Activated CD8-positive, alpha-beta memory T cell treated with anti-CD3 and anti-CD28 coated beads, Interleukin-2, amount 10 ng/mL, durations not matched to agents 7 days and 5 days (primary cell): ENCODE measurements at places on chromosomes 1 and 21. TPM values are rescaled to one million over a fixed set of nuclear protein-coding genes. Genes with fewer than 3 reads are reported as not detected.
A peak's percentile ranks its signal among the peaks of the same experiment; 100 is the strongest.

The UBE2U gene
- not detected for total RNA-seq

The HAO2 gene
- not detected for total RNA-seq

The FAM72D gene
- 22.7 TPM for total RNA-seq

The ACAP3 gene
- 99.9 TPM for total RNA-seq

The FCGR2B gene
- total RNA-seq: 0.20 TPM

The RAB13 gene
- total RNA-seq: 6.3 TPM

DNA sequence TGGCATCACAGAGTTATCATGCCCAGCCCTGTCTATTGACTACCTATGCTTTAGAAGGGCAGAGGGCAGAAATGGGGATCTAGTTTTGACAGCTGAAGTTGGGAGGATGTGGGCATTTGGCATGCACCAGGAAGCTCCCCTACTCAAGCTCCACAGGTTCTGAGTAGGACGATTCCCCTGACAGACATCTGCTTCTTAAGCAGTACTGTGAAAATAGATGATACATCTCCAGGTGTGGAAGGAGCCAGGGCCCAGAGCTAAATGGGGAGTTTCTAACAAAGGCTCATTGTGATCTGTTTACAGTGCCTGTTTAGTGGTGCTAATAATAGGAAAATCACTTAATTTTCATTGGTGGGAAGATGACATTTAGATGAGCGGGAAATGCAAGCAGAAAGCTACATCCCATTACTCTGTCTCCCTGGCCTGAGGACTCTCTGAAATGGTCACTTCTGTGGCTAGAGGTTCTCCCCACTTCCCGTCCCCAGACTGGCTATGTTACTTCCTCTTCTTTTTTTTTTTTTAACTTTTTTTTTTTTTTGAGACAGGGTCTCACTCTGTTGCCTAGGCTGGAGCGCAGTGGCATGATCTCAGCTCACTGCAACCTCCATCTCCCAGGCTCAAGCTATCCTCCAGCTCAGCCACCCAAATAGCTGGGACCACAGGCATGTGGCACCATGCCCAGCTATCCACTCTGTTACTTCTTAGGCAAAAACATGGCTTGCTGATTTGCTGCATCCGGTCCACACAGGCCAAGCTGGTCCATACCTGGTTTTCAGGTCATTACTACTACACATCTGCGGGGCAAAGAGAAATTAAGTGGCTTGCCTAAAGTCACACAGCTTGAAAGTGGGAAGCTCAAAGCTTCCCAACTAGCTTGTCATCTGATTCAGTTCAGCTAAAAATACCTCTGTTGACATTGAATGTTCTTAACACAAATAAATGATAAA, 23.2 kb upstream of the CNIH3 start:
- H3K4me3 ChIP-seq: no peak overlapping the region
- H3K4me1 ChIP-seq: peaks cover 14% of the 10 kb centered on the region
- H3K27ac ChIP-seq: peak overlapping the region; percentile 17
- no peaks in the 10 kb centered on the region for H3K36me3 ChIP-seq
- DNase-seq: no peak
- H3K27me3 ChIP-seq: peaks cover 7% of the 10 kb centered on the region

DNA sequence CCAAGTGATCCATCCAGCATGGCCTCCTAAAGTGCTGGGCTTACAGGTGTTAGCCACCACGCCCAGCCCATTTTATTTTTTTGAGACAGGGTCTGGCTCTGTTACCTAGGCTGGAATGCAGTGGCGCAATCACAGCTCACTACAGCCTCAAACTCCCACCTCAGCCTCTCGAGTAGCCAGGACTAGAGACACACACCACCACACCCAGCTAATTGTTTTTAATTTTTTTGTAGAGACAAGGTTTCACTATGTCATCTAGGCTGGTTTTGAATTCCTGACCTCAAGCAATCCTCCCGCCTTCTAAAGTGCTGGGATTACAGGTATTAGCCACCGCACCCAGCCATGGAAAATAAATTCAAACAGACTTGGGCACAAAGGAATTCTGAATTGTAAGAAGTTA, 31.9 kb downstream of the PUM1 start:
- H3K4me1 ChIP-seq: peaks cover 52% of the 10 kb centered on the region
- H3K27ac ChIP-seq: no peak overlapping the region
- H3K27me3 ChIP-seq: no peaks in the 10 kb centered on the region
- DNase-seq: no peak
- no peak overlapping the region for H3K4me3 ChIP-seq
- H3K36me3 ChIP-seq: peaks cover 29% of the 10 kb centered on the region

- H3K4me3 ChIP-seq: no peak overlapping the region
- no peaks in the 10 kb centered on the region for H3K27me3 ChIP-seq
- H3K4me1 ChIP-seq: no peaks in the 10 kb centered on the region
- no peak for DNase-seq
- no peak overlapping the region for H3K27ac ChIP-seq
Observed at GRCh38 chr1:220967911-220968310, 88.7 kb downstream of the HLX start.

- peaks cover 6% of the 10 kb centered on the region for H3K27me3 ChIP-seq
- peaks cover 1% of the 10 kb centered on the region for H3K4me1 ChIP-seq
- H3K36me3 ChIP-seq: no peaks in the 10 kb centered on the region
- no peak for DNase-seq
- H3K27ac ChIP-seq: no peak overlapping the region
Observed at GRCh38 chr1:201762381-201762780, 66.6 kb upstream of the IPO9 start.

- H3K4me1 ChIP-seq: peaks cover 25% of the 10 kb centered on the region
- no peak overlapping the region for H3K4me3 ChIP-seq
- no peaks in the 10 kb centered on the region for H3K27me3 ChIP-seq
- H3K27ac ChIP-seq: peak overlapping the region; percentile 75
- DNase-seq: peak; percentile 77
- H3K36me3 ChIP-seq: peaks cover 23% of the 10 kb centered on the region
Observed at GRCh38 chr1:24898152-24898908, 31.7 kb downstream of the RUNX3 start.

DNA sequence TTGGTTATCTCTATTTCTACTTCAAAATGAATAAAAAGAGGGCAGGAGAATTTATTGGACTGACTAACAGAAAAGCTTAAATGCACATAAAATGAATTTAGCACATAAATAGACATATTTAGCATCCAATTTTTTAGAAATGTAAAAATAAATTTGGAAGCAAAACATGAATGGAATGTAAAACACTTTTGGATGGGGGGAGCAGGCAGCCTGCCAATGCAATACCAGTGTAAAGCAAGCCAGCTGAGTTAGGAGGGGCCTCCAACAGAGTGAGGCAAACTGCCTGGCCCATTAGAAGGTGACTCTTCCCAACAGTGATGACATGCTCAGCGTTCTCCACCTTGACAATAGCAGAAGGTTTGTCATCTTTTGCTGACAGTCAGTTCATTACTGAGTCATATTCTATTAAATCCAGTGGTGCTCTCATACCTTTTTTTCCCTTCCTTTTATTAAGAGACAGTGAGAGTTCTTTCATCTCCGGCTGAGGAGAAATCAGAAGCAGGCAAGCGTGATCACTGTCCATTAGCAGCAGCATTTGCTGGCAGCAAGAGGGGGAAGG, 19.5 kb upstream of the EXO1 start:
- DNase-seq: no peak
- H3K4me1 ChIP-seq: no peaks in the 10 kb centered on the region
- H3K27me3 ChIP-seq: peaks cover 10% of the 10 kb centered on the region
- H3K4me3 ChIP-seq: no peak overlapping the region

GRCh38 chr1:22808676-22809483, 98.2 kb downstream of the EPHB2 start:
- DNase-seq: no peak
- no peak overlapping the region for H3K27ac ChIP-seq
- no peaks in the 10 kb centered on the region for H3K27me3 ChIP-seq
- no peak overlapping the region for H3K4me3 ChIP-seq
- H3K36me3 ChIP-seq: no peaks in the 10 kb centered on the region
- no peaks in the 10 kb centered on the region for H3K4me1 ChIP-seq
